ENCODE measurements at places on chromosomes 4 and X. TPM values are rescaled to one million over a fixed set of nuclear protein-coding genes. Genes with fewer than 3 reads are reported as not detected.

DNA sequence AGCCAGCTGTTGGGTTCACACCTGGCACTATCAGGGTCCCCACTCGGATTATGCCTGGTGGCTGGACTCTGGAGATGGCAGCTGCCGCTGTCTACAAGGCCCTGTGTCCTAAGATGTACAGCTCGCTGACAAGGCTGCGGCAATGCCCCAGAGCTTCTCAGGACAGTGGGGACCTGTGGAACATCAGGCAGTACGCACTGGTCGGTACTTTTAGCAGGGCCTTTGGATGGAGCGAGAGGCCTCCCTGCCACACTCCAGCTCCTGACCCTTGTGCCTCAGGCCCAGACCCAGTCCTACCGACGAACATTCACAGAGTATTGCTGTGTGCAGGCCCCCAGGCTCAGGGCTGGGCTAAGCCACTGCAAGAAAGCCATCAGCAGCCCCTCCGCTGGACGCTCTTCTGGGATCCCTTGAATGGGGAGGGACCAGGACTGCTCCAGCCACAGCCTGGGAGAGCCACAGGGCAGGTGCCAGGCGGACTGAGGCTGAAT, 45.7 kb upstream of the HMX1 start:
- no peak for DNase-seq
- H3K27me3 ChIP-seq, result no peaks in the 10 kb centered on the region
- H3K4me1 ChIP-seq, result no peaks in the 10 kb centered on the region
- H3K36me3 ChIP-seq, result no peaks in the 10 kb centered on the region
- no peak overlapping the region for H3K27ac ChIP-seq
- H3K4me3 ChIP-seq, result no peak overlapping the region

DNA sequence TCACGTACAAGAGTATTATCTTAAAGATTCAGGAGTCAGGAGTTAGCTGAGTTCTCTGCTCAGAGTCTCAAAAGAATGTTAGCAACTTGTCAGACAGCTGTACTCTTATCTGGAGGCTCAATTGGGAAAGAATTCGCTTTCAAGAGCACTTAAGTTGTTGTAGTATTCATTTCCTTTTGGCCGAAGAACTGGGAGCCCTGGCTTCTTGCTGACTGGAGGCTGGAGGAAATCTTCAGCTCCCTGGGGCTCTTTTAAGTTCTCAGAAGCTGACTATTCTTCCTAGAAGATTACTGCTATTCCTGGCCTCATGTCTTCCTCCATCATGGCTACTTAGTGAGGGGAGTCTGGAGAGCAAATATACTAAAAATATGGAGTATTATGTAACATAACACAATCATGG, 587.2 kb downstream of the EPHA5 start:
- H3K4me1 ChIP-seq, result no peaks in the 10 kb centered on the region
- H3K27me3 ChIP-seq, result no peaks in the 10 kb centered on the region
- DNase-seq, result no peak
- H3K36me3 ChIP-seq, result no peaks in the 10 kb centered on the region
- no peak overlapping the region for H3K4me3 ChIP-seq
- no peak overlapping the region for H3K27ac ChIP-seq

DNA sequence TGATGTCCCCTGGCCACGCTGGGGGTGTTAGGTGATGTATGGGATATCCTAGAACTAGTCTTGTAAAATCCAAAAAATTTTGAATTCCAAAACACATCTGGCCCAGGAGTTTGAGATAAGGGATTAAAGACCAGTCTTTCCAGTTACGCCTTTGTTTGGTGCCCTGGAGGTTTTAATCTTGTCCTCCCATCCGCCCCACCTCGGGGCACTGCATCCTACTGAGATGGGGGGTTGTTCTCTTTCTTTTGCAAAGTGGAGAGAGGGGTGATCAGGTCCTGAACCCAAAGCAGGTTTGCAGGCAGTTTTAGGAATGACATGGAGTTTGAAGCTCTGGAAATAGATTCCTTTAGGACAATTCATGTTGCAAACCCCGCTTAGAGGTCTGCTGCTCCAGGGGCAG, 1.8 kb downstream of the SUV39H1 start:
- H3K27me3 ChIP-seq, result no peaks in the 10 kb centered on the region
- H3K4me1 ChIP-seq, result peaks cover 13% of the 10 kb centered on the region
- DNase-seq, result no peak
- no peak overlapping the region for H3K27ac ChIP-seq
- H3K4me3 ChIP-seq, result no peak overlapping the region

GRCh38 chr4:30901461-30902451, 181.6 kb downstream of the PCDH7 start:
- no peaks in the 10 kb centered on the region for H3K36me3 ChIP-seq
- DNase-seq, result no peak
- H3K4me1 ChIP-seq, result no peaks in the 10 kb centered on the region
- H3K27me3 ChIP-seq, result no peaks in the 10 kb centered on the region

- H3K4me3 ChIP-seq, result no peak overlapping the region
- no peak for DNase-seq
- H3K27ac ChIP-seq, result no peak overlapping the region
Measured at GRCh38 chr4:7335344-7336066, 99.2 kb downstream of the PSAPL1 start.

GRCh38 chr4:57916479-57916878, 806.3 kb upstream of the IGFBP7 start:
- H3K27ac ChIP-seq, result no peak overlapping the region
- no peak overlapping the region for H3K4me3 ChIP-seq
- no peaks in the 10 kb centered on the region for H3K4me1 ChIP-seq
- no peaks in the 10 kb centered on the region for H3K27me3 ChIP-seq

GRCh38 chrX:155534800-155535199, 76.4 kb upstream of the F8A3 start:
- no peak overlapping the region for H3K27ac ChIP-seq
- no peaks in the 10 kb centered on the region for H3K27me3 ChIP-seq
- no peak for DNase-seq
- H3K4me3 ChIP-seq, result no peak overlapping the region
- no peaks in the 10 kb centered on the region for H3K36me3 ChIP-seq
- H3K4me1 ChIP-seq, result no peaks in the 10 kb centered on the region

GRCh38 chrX:100829730-100830129, 9.5 kb downstream of the CSTF2 start:
- H3K27ac ChIP-seq, result peak overlapping the region; percentile 46
- H3K27me3 ChIP-seq, result no peaks in the 10 kb centered on the region
- H3K4me1 ChIP-seq, result no peaks in the 10 kb centered on the region
- no peak for DNase-seq

CNGA1 gene
- not detected for polyA plus RNA-seq

CLNK gene
- polyA plus RNA-seq, result not detected

GRCh38 chr4:83272900-83273299, 11.7 kb downstream of the COQ2 start:
- DNase-seq, result no peak
- no peaks in the 10 kb centered on the region for H3K36me3 ChIP-seq
- no peaks in the 10 kb centered on the region for H3K27me3 ChIP-seq

GRCh38 chrX:153714256-153714655, 9.9 kb downstream of the BCAP31 start:
- H3K27me3 ChIP-seq, result no peaks in the 10 kb centered on the region
- no peaks in the 10 kb centered on the region for H3K4me1 ChIP-seq
- peaks cover 12% of the 10 kb centered on the region for H3K36me3 ChIP-seq
- no peak overlapping the region for H3K27ac ChIP-seq

DNA sequence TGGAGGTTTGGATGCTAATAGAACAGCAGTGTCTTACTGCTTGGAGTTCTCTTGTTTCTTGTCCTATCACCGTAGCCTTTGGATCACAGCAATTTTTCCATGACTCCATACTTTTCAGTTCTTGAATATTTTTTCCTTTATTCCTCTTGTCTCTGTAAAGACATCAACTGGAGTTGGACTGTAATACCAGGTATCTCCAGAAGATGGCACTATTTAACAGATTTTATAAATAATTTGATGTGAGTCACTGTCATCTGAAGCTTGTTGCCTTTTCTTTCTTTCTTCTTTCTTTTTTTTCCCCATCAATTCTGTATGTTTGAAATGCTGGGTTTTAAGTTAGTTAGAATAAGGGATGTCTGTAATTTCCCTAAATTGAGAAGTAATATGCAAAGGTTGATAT, 24.1 kb downstream of the HPRT1 start:
- no peak for DNase-seq
- no peak overlapping the region for H3K27ac ChIP-seq
- H3K36me3 ChIP-seq, result no peaks in the 10 kb centered on the region
- no peaks in the 10 kb centered on the region for H3K4me1 ChIP-seq
- no peaks in the 10 kb centered on the region for H3K27me3 ChIP-seq

- no peak overlapping the region for H3K4me3 ChIP-seq
- H3K27ac ChIP-seq, result no peak overlapping the region
- no peak for DNase-seq
- H3K4me1 ChIP-seq, result no peaks in the 10 kb centered on the region
Measured at GRCh38 chr4:64883087-64883807, 474.0 kb upstream of the TECRL start.

FRG2 gene
- polyA plus RNA-seq, result not detected

GRCh38 chrX:40258909-40259308, 161.2 kb upstream of the BCOR start:
- H3K36me3 ChIP-seq, result no peaks in the 10 kb centered on the region
- H3K27ac ChIP-seq, result no peak overlapping the region

UCHL1 gene
- not detected for polyA plus RNA-seq

EDNRA gene
- polyA plus RNA-seq, result not detected

PLAC8 gene
- polyA plus RNA-seq, result 634 TPM

DNA sequence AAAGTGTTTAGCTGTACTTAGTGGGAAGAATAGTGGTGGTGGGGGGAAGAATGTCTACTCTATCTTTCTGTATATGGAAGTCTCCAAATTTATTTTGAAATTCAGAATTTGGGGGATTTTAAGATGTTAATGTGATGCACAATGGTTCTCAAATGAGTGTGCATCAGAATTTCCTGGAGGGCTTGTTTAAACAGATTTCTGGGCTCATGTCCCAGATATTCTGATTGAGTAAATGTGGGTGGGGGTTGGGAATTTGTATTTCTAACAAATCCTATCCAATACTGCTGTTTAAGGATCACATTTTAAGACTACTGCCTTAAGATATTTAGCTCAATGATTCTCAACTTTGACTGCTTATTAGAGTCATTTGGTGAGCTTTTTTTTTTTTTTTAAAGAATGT, 15.1 kb upstream of the INTS6L start:
- no peak for DNase-seq
- no peaks in the 10 kb centered on the region for H3K36me3 ChIP-seq
- no peak overlapping the region for H3K4me3 ChIP-seq
- H3K27ac ChIP-seq, result no peak overlapping the region

DNA sequence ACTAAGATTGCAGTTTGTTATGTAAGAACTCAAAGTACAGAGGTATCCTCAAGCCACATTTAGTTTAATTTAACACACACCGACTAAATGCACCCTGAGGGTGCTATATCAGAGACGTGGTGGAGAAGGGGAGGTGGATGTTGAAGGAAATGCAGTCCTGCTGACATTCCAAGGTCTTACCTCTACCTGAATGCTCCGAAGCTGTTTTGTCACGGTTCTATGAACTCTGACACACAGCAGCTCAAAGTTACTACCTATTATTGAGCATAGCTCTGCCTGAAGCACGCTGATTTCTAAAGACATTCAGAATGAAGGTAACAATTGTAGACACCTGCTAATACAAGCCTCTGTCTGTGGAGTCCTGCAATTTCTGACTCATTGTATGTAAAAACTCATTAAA, 6.7 kb downstream of the CC2D2A start:
- DNase-seq, result no peak
- no peak overlapping the region for H3K27ac ChIP-seq
- no peaks in the 10 kb centered on the region for H3K36me3 ChIP-seq
- no peak overlapping the region for H3K4me3 ChIP-seq
- no peaks in the 10 kb centered on the region for H3K4me1 ChIP-seq
- no peaks in the 10 kb centered on the region for H3K27me3 ChIP-seq

DNA sequence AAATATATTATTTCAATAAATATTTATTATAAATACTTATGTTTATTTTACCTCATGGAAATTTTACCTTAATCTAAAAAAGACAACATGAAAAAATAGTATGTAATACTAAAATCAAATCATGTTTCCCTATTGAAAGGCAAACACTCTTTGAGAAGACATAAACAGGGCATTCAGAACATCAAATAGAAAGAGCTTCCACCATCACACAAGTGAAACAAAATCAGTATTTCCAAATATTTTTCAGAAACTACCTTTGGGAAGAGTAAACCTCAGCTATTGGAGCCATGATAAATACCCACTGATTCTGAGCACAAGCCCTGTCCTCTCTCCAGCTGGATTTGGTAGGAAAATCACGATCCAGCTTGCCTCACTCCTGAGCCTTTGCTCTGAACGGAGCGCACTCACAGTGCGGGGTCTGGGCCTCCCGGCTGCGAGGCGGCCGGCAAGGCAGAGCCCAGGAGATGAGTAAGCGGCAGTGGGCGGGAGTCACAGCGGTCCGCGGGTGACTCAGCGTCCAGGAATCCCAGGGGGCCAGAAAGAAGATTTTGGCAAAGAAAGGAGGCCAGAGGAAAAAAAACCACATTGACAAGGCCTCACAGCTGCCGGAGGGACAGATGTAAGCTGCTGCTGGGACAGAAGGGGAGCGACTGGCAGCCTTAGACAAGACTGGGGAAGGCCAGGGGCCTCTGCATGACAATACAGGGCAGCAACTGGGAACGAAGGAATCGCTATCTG, 14.7 kb upstream of the ANXA5 start:
- no peak overlapping the region for H3K4me3 ChIP-seq
- no peak for DNase-seq
- H3K27me3 ChIP-seq, result no peaks in the 10 kb centered on the region
- no peaks in the 10 kb centered on the region for H3K4me1 ChIP-seq
- H3K36me3 ChIP-seq, result no peaks in the 10 kb centered on the region
- H3K27ac ChIP-seq, result no peak overlapping the region

UGT2B15 gene
- polyA plus RNA-seq, result not detected

ARHGAP36 gene
- polyA plus RNA-seq, result not detected

DNA sequence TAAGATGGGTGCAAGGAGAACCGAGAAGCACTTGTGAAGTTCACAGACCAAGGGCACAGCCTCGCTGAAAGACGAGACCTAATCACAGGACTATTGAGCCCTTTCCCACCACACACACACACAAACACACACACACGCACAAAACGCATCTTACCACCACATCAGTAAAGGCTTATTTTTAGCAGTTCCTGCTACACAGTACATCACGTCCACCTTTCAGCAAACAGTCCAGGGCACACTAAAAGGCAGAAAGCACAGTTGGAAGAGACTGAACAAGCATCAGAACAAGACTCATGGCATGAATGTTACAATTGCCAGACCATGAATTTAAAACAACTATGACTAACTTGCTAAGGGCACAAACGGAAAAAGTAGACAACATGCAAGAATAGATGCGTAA, 83.6 kb upstream of the MAPK10 start:
- no peak overlapping the region for H3K4me3 ChIP-seq
- no peaks in the 10 kb centered on the region for H3K27me3 ChIP-seq
- no peak overlapping the region for H3K27ac ChIP-seq
- no peaks in the 10 kb centered on the region for H3K4me1 ChIP-seq
- no peaks in the 10 kb centered on the region for H3K36me3 ChIP-seq

- no peaks in the 10 kb centered on the region for H3K27me3 ChIP-seq
- no peak overlapping the region for H3K27ac ChIP-seq
- no peaks in the 10 kb centered on the region for H3K4me1 ChIP-seq
Measured at GRCh38 chr4:158254292-158254691, 44.0 kb downstream of the TMEM144 start.

PRDX4 gene
- 43.9 TPM for polyA plus RNA-seq

- H3K27ac ChIP-seq, result no peak overlapping the region
- no peak overlapping the region for H3K4me3 ChIP-seq
- H3K36me3 ChIP-seq, result no peaks in the 10 kb centered on the region
- H3K27me3 ChIP-seq, result no peaks in the 10 kb centered on the region
- no peak for DNase-seq
Measured at GRCh38 chrX:39725928-39726619, 371.7 kb downstream of the BCOR start.

Measured in naive thymus-derived CD4-positive, alpha-beta T cell (primary cell).